ENCODE measurements at places on chromosomes 3 and 15.

DNA sequence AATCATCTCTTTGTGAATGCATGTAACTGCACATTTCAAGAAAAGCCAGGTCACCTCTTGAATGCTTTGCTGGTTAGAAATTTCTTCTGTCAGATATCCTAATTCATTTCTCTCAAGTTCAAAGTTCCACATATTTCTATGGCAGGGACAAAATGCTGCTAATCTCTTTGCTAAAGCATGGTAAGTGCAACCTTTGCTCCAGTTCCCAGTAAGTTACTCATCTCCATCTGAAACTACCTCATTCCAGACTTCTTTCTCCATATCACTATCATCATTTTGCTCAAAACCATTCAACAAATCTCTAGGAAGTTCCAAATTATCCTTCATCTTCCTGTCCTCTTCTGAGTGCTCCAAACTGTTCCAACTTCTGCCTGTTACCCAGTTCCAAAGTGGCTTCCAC, 230.6 kb downstream of the ZMAT3 start:
- no peak for DNase-seq

GRCh38 chr3:14988988-14989394, 41.6 kb downstream of the NR2C2 start:
- no peak for DNase-seq

DNA sequence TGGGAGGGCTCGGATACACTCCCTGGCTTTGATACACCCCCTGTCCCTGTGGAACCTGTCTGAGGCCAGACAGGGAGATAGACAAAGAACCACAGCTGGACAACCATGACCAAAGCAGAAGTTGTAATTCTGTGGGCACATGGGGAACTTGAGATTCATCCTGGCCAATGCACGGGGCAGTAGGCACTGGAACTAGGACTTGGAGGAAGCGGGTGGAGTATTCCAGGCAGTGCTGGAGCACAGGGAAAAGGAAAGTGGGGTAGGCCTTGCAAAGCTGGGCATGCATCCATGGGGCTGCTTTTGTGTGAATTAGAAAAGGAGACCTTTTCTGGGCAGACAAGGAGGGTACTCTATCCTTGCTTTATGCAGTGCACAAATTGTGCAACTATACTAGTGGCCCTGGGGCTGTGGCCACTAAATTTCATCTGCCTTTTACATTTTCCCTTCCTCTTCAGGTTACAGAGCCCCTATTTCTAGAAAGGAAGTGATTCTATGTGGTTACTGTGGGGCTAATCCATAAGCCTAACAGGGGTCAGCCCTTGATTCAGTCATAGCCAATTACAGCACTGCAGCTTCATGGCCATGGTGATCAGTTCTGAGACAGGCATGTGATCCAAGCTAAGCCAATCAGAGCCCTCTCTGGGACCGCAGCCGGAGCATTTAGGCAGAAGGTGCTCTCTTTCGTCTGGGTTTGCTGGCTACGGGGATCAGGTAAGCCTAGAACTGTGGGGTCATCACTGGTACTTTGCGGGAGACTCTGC, 21.0 kb downstream of the CRABP1 start:
- DNase-seq, result peak; percentile 16

GRCh38 chr15:58958811-58959210, 25.3 kb upstream of the SLTM start:
- no peak for DNase-seq

DNA sequence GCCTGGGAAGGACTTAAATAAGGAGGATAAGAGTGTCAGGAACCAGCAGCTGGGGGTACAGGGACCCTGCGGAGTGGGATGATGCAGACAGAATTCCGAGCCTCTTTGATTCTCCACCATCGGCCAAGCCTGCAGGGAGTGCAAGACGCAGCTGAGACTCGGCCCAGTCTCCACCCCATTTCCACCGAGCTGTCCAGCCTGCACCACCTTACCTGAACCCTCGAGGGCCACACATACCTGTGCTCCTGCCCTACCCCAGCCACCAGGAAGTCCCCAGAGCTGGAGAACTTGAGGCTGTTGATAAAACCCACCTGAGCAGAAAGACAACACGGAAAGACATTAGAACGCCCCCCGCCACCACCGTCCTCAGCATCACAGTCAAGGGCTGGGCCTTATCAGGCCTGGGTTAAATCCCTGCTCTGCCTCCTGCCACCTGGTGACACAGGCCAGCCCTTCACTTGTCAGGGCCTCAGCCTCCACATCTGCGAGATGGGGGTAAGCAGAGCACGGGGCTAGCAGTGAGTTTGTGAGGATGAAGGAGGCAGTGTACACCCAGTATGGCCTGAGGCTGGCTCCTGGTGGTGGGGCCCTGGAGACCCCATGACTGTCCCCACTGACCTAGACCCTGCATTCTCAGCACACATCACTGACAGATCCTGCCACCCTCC, 8.1 kb downstream of the RRP9 start:
- DNase-seq, result peak; percentile 45

- no peak for DNase-seq
Observed at GRCh38 chr3:49434731-49435130, 5.6 kb upstream of the NICN1 start.

DNA sequence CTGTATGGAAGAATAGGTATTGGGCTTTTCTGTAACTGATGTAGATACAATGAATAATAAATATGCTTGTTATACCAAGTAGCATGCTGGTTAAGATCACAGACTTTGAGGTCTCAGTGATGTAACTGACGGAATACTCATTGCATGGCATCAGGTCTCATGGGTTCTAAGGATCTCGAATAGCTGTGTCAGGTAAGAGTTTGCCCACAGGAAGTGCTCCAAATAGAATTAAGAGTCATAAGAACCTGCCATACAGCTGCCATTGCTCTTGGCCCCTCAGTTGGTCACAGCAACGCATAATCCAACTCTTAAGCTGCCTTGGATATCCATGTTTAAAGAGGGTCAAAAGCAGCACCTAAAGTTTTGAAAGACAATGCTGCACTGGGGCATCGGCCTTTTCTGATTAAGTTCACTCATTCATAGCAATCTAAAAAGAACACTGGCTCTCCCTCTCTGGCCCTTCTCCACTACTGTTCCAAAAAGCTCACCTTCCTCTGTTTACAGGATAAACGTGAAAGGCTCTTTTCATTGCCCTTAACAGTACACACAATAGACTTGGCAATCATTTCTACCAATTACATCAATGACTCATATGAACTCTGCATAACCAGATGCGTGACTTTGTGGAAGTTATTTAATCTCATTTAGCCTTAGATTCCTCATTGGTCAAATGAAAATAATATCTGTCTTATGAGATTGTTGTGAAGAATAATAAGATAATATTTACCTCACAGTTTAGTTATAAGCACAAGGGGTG, 74.6 kb downstream of the ZBTB20 start:
- no peak for DNase-seq

DNA sequence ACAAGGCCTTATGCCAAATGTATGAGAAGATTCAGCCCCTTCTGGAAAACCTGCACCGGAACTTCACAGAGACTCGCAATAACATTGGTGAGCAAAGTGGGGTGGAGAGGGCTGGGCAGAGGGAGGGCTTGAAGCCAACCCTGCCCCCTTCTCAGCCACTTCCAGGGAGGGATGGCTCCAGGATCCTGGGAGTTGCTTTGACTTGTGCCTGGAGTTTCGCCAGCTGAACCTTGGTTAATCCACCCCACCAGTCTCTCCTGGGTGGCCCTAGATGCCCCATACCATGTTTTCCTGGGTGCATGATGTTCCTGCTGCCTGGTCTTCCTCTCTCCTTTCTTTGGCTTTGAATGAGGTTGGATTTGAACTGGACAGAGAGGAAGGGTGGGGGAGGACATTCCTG, 10.8 kb downstream of the TBC1D21 start:
- peak; percentile 38 for DNase-seq

- DNase-seq, result no peak
Observed at GRCh38 chr3:156860873-156861272, 34.7 kb downstream of the LEKR1 start.

GRCh38 chr15:100877551-100877950, 2.1 kb upstream of the ALDH1A3 start:
- DNase-seq, result no peak

GRCh38 chr3:74390121-74390877, 224.2 kb downstream of the CNTN3 start:
- DNase-seq, result no peak

GRCh38 chr3:171622126-171622525, 161.9 kb upstream of the TNIK start:
- no peak for DNase-seq

DNA sequence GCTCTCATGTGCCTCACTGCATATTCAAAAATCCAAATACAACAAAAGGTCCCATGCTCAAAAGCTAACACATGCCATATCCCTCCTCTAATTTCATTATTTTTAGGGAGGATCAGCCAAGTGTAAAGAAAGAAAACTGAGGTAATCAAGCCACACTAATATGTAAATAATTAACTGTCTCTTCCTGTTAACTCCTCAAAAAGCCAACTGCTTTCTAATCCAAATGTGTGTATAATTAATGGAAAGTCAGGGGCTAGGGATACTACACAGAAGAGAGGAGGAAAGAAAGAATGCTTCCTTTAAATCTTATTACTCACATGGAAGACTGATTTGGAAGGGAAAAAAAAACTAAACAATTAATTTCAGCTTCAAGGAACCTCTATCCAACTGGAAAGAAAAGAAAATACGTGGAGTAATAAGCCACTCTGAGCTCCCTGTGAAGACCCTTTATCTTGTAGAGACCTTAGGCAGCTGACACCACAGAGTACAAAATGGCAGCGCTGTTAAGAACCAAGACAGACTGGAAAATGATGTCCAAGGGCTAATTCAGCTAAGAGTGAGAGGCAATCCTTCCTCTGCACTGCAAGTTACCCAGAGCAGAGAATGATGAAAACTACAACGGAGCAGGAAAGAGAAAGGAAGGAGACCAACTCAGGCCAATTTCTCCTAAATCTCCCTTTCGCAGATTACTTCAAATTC, 56.8 kb downstream of the ZNF148 start:
- no peak for DNase-seq

DNA sequence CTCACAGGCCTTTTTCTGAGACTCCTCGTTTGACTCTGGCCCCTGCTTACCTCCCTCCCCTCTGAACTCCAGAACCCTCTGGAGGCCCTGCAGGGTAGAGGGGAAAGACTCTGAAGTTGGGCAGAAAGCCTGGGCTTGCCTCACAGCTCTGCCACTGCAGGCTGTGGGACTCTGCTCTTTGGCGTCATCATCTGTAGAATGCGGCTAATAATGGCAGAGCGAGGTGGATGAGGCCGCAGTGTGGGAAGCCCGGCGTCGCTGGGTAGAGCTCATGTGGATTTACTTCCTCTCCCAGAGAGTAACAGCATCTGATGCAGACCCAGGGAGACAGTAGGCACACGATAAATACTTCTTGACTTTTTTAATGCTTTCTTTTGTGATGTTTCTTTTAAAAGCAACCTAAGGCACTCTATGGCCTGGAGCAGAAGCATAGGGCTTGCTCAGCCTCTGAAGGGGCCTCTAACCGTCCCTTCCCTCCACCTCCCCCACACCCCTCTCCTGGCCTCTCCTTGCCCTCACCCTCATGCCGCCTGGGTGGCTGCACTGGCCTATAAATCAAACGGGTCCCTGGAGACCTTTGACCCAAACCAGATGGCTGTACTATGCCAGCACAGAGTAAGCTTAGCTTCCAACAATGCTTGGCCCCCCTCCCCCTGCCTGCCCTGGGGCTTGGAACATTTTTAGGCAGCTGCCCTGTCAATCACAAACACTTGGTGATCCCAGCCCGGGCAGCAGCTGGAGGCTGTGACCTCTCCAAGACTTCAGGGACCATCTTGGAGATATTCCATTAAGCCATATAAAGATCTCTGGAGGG, 32.9 kb downstream of the SPSB4 start:
- no peak for DNase-seq

DNA sequence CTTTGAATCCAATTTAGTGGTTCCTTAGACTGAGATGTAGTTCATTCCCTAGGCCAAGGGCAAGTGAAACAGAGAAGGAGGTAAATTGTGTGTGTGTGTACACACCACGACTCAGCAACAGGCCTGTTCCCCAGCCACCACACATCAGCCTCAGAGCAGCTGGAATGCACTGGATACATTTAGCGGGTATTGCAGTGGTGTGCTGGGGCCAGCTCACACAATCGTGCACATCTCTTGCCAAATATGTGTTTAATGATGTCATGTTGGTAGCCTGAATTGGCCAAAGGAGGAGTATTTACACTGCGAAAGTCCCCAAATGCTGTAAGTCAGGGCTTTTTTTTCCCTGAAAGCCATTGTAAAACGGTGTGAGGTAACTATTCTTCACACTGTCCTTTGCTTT, 82.3 kb downstream of the RBPMS2 start:
- DNase-seq, result no peak

DNA sequence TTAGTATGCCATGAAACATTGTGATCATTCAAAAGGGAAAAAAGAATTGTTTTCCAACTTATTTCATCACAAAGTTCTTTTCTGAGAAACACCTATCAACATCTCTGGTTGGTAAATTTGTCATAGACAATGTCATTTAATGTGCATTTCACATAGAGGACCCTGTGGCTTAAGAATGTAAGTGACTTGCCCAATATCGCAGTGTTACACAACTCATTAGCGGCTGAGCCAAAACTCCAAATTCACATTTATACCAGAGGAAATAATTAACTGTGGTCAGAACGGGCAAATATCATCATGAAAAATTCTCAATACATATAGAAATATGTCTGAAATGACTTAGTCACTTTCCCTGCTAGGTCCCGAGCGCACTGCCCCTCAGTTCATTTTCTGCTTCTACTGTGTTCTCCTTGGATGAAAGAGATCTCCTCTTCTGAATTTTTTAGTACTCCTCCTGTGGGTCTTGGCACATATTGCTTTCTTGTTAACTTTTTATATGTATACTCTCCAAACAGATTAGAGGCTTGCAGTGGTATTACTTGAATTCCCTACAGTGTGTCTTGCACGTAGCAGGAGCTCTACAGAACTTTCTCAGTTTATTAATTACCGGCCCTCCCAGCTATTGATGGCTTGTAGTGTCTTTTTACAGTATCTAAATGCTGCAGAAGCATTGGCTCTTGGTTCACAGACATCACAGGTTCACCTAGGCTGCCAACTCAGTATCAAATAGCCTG, 33.1 kb downstream of the PTX3 start:
- no peak for DNase-seq

GRCh38 chr3:115652738-115653137, 29.4 kb downstream of the GAP43 start:
- DNase-seq, result no peak

DNA sequence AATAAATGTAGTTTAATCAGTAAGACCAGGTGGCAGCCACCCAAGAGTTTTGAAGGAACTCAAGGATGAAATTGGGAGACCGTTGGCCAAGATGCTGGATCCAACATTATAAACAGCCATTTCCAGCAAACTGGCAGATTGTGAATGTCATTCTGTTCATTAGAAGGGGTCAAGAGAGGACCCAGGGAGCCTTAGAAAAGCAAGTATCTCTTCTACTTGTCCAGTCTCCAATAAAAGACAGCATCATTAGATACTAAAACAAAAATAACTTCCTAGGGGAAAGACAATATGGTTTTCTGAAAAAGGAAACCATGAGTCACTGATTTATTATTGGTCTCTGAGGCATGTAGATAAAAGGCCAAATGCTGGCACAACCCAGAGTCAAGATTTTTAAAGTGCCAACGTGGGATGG, 67.9 kb downstream of the GADL1 start:
- no peak for DNase-seq

- no peak for DNase-seq
Observed at GRCh38 chr3:29922992-29923746, 642.3 kb downstream of the RBMS3 start.

GRCh38 chr3:148601766-148602685, 95.7 kb upstream of the AGTR1 start:
- DNase-seq, result no peak
